DMS53 (cell line): ENCODE measurements at places on chromosomes 5 and 9.

GRCh38 chr5:82760856-82761255 lies 316.3 kb downstream of the TMEM167A start:
- no peak for DNase-seq

- no peak for DNase-seq
Observed at GRCh38 chr5:107576736-107577393, 93.9 kb downstream of the EFNA5 start.

GRCh38 chr5:112062181-112062580 lies 305.2 kb upstream of the NREP start:
- no peak for DNase-seq

DNA sequence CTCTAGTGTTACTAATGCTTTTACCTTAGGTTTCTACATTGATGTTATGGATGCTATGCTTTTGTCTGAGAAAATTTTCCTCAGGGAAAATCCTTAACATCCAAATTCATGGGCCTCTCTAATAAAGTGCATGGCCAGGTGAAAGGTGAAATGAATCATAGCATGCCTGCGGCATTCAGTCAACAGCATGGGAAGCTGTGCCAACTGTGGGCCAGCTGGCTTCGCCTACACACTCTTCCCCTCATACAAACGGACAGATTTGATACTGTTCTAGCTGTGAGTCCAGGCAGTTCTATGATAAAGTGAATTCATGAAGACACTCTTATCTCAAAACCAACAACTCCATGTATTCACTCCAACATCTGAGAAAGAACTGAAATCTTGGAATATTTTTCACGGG lies 374.1 kb downstream of the PLK2 start:
- no peak for DNase-seq

DNA sequence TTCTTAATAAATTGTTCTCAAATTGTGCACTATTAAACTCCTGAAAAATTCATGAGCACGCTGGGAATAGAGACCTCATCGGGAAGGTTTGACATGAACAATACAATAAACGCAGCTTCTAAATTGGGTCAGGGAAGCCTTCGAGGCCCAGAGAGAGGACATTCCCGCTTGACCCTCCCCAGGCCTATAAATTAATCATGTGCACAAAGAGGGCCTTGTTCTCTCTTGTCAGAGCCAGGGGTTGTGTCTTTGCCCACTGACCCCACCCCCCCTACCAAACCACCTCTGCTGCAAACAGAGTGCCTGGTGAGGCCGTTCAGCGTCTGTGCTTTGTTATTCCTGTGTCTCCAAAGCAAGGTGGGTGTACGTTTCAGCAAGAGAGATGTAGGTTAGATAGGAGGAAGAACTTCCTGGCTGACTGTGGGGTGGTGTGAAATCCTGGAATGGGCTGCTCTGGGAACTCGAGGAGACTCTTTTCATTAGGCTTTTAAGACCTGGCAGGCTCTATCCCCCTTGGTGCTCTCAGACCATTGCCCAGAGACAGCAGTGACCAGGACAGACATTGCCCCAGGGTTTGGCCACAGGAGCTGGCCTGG lies 18.2 kb upstream of the DAB2IP start:
- DNase-seq, result no peak

GRCh38 chr5:144335561-144335960 lies 164.9 kb downstream of the KCTD16 start:
- DNase-seq, result peak; percentile 96

- DNase-seq, result no peak
Observed at GRCh38 chr5:40436535-40437237, 243.0 kb upstream of the PTGER4 start.

DNA sequence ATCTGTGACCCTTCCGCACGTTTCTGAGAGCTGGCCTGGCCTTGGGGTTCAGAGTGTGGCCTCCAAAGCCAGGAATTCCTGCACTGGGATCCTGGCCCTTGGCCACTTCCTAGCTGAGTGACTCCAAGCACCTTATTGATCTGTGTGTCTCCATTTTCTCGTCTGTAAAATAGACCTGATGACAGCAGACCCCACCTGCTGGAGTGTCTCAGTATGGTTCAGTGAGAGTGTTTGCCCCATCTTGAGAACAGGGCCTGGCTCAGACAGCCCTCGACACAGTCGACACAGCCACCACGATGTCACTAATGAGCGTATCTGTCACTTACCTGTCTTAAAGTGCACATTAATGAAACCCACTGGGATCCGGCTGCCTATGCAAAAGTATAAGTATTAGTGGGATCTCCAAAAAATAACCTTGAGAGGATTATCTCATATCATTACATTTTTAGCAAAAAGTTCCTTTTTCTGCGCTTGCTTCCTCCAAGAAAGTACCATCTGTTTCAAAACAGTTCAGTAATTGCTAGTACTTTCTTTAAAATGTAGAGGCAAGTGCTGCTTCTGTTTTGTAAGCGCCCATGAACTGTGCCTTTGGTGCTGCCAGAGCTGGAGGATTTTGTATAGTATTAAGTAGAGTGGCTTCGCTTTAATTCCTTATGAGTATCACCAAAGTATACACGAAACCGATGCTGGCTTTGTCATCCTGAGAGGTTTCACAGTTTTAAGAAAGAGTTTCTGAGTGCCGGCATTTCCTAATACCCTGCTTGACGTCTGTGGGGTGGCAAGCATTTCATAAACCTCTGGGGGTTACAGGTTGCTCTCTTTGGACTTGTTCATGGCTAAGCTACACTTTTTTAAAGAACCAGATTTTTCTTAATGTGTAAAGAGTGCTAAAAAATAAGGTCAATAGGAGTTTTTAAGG lies 31.7 kb downstream of the UBE2QL1 start:
- peak; percentile 13 for DNase-seq

DNA sequence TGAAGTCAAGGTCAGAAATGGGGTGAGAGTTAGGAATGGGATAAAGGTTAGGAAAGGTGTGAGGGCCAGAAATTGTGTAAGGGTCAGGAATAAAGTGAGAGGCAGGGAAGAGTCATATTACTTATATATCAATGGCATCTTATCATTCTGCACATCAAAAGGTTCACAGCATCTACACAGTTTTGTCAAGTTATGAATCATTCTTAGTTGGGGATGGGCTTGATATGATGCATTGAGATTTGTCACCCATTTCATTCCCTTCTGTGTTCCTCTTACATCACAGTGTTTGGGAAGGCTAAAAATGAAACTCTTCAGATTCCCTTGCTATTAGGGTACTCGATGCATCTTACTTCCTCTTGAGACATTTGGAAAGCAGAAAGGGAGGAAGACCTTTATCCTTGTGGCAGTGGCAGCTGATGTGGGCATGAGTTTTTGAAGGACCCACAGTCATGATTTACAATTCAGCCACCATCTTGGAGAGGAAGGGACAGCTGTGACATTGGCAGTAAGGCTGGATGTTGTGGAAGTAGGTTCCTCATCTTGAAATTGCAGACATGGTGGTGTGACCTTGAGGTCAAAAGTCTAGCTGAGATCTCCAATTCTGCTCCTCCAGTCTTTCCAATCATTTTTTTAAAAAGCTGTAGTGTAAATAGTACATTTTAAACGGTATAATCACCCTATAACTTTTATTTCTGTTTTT lies 24.2 kb upstream of the NPR3 start:
- DNase-seq, result no peak

- no peak for DNase-seq
Observed at GRCh38 chr9:94882966-94883641, 156.6 kb downstream of the AOPEP start.

DNA sequence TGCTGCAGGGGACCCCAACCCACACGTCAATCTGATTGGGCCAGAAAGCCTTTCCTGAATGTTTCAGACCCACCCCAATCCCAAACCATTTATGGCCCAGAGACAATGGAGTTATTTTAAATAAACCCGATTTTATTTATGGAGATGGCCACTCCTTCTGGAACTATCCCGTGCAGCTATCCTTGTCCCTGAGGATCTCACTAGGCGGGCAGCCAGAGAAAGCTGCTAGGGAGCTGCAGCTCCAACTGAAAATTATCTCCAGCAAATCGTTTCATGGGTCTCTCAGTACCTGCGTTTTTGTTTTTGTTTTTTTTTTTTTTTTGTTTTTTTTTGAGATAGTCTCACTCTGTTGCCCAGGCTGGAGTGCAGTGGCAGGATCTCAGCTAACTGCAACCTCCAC lies 23.0 kb downstream of the C1QTNF2 start:
- DNase-seq, result no peak

DNA sequence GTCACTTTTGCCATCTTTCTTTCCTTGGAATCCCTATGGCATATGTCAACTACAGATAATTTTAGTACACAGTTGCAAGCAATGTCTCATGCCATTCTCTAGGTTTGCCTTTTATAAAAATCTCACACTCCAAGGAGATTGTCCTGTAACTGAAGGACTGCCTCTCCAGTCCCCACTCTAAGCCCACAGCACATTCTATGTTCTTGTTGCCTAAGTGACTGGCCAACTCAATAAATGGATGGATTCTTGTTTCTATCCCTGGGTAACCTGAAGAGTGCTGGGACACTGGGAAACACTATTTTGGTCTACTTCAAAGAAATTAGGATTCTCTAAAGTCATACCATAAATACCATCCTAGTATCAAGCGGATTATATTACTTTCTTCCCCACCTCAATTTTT lies 145.0 kb downstream of the PLCXD3 start:
- no peak for DNase-seq

DNA sequence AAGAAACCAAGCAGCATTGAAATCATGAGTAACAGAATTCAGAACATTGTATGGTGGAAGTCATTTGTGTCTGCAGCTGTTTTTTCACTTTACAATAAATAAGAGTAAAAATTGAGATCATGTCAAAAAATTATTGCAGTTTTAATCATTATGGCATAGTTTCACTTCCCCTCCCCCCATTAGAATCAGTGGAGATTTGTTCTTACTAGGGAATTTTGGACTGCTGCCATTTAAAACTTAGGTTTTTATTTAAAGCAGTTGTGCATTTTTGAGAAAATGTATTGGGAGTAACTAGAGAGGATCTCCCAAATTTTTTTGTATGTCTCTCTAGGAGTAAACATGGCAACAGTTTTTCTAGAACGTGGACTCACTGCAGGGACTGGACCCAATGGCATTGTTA lies 20.4 kb downstream of the GTF3C4 start:
- DNase-seq, result no peak

DNA sequence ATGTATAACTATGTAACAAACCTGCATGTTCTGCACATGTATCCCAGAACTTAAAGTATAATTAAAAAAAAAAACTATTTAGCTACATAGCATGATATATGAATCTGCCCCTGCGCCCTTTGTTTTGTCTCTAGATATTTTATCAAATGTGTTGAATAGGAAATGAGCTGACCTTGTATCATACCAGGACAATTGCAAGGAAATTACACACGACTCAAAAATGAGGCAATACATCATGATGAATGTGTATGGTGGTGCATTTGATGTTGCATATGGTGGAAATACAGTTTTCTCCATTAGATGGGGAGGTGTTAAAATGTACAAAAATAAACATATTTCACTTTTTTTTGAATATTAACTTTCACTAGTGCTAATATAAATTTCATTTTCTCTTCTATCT lies 28.6 kb upstream of the CEP78 start:
- no peak for DNase-seq

GRCh38 chr9:3329361-3329760 lies 196.4 kb downstream of the RFX3 start:
- DNase-seq, result no peak

DNA sequence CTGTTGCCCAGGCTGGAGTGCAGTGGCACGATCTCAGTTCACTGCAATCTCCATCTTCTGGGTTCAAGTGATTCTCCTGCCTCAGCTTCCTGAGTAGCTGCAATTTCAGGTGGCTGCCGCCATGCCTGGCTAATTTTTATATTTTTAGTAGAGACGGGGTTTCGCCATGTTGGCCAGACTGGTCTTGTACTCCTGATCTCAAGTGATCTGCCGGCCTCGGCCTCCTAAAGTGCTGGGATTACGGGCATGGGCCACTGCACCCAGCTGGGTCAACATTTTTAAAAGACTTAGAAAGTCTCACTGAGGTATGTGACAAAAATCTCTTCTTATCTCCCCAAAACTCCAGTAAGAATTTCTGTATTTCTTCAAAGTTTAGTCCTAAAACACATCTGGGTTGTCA lies 211.6 kb downstream of the CTNND2 start:
- DNase-seq, result no peak

- DNase-seq, result peak; percentile 2
Observed at GRCh38 chr9:12708562-12709298, 15.5 kb downstream of the TYRP1 start.

GRCh38 chr5:65779643-65780042 lies 57.6 kb downstream of the NLN start:
- DNase-seq, result peak; percentile 22

GRCh38 chr9:108617676-108618075 lies 238.1 kb downstream of the ACTL7B start:
- DNase-seq, result no peak

GRCh38 chr5:9601055-9601739 lies 29.0 kb downstream of the TAS2R1 start:
- no peak for DNase-seq

DNA sequence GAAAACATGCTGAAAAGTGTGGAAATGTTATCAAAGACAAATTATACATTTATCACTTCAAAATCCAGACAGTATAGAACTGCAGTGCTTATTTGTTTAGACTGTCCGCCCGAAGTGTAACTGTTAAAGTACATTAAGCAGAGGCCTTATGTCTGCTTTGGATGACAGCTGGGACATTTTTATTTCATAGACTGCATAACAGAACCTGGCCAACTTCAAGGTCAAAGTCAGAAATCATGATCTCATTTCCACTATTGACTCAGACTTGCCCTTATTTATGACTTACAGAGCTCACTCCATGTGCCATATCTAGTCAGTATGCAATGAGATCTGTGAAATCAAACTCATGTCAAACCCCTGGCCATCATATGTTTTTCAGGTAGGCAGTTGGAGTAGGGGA lies 87.7 kb downstream of the RAB3C start:
- peak; percentile 8 for DNase-seq

DNA sequence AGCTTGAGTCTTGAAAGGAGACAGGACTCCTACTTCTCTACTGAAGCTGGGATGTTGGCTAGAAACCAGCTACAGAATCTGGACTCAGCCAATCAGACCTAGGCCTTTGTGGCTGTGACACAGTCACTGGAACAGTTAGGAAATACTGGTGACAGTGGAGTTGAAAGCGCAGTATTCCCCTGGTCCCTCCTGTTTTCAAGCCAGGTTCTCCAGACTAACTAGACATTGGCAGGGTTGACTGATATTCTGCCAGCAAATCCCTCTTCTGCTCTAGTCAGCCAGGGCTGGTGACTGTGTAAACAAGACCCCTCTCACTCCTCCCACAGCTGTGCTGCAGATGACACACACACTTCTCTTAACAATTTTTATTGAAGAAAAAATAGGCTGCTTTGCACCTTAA lies 8.7 kb downstream of the SHROOM1 start:
- peak; percentile 26 for DNase-seq

DNA sequence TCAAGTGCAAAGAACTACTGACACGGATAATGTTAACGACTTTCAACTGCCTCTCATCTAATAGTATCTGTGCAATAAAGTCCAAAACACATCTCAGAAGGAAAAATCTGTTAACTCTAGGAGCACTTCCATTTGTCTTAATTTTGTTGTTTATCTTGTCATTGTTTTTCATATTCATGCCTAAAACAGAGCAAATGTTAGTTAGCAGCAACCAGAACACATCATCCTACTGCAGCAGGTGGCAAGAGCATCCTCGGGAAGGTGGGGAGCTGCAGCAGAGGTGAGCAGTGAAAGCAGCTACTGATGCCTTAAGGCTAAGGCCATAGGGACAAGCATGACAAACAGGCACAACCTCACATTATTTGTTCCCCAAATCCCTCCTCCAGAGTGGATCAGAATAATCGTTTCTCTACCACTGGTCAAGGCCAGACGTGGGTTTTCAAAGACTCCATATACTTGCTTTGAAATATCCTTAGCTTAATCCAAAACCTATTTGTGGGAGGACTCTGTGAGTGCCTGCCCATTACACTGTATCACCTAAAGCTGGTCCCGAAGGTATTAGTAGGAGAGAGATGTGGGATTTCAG lies 1.0 kb downstream of the HMGCS1 start:
- no peak for DNase-seq
